CD4-positive, alpha-beta T cell treated with Interleukin-15 for 1 hour (primary cell): ENCODE measurements at places on chromosomes 1 and 21.

DNA sequence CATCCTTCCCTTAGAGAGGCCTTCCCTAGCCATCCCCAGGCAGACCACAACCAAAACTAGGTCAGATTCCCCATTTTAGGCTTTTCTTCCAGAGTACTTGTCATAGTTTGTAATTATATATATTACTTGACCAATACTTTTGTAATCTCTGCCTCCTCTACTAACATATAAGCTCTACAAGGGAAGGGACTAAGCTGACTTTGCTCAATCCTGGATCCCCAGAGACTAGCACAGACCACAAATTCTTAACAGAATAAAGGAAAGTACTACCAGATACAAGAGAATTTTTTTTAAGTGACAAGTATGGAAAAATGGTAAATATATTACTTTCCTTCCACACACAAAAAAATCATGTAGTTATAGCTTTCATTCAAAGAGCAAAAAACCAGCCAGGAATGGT lies 2.0 kb downstream of the ZMYM6 start:
- DNase-seq: no peak

- no peak for DNase-seq
Measured at GRCh38 chr21:42849759-42850412, 29.5 kb downstream of the WDR4 start.

DNA sequence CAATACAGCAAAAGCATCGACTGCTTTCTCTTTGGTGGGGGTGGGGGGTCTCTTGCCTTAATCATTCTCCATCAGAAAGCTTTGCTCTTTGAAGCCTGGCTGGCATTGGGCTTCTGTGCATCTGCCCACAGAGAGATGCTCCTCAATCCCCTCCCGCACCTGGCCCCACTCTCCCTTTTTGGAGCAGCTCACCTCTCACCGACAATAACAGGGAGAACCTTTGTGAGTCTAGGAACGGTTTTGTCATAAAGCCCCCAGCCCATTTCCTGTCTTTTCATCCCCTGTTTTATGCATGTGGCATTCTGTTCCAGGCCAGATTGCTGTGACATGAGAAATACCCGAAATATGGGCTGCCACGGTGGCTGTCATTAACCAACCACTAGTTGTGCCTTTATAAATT lies 469.0 kb upstream of the VAMP3 start:
- no peak for DNase-seq

DNA sequence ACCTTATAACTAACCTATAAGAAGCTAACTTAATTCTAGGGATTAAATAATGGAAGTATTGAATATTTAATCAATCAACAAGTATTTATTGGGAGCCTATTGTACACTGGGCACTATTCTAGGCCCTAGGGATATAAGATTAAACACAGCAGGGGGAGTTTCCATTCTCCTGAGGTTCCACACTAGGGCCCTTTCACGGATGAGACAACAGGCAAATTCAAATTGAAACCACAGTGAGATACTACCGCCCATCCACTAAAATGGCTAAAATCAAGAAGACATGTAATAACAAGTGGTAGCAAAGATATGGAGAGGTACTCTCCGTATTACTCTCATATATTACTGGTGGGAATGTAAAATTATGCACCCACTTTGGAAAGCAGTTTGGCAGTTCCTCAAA lies 674.4 kb downstream of the KIF26B start:
- DNase-seq: no peak

DNA sequence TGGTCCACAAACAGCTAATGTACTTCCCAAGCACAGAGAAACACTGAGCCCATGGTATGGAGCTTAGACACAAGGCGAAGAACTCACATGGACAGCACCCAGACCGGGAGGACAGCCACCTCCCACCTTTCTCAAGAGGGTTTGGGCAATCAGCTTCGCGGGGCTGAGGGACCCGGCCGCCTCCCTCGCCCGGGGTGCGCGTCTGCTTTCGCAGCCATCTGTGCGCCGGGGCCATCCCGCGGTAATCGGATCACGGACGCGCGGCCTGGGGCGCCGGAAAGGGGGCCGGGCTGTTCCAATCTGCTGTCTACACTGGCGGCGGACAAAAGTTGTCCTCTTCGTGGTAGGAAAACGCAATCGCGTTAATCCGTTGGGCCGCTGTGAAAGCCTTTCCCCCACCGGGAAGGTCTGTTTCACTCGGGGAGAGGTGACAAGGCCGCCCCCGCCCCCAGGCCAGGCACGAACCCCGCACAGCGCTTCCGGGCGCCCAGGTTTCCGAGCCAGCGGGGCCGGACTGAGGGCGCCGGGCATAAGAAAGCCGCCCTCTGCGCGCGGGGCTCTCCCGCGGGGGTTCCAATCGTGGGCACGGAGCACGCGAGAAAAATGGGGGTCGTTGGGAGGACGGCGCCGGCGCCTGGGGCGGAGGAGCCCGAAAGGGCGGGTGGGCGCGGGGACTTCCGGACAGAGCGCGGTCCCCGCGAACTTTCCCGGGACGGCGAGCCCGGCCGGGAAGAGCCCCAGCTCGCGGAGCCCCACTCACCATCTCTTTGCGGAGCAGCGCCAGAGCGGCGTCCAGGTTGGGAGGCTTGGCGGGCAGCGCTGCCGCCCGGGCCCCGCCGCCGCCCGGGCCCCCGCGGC lies 664 bp downstream of the FAM89A start:
- DNase-seq: no peak

DNA sequence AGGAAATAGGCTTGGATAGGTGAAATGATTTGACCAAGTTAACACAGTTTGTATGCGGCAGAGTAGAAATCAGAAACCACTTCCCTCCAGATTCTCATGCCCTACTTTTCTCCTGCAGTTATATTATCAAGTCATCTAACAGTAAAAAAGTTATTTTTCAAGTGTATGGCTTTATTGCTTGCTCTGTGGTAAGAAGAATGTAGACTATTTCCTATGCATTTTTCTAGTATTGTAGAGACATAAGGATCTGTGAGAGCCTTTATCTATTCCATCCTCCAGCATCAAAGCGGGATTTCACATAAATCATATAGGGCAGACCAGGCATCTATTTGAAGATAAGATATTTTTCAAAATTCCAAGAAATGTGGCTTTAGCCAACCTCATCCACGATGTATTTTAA lies 208.5 kb downstream of the TTLL7 start:
- DNase-seq: no peak

DNA sequence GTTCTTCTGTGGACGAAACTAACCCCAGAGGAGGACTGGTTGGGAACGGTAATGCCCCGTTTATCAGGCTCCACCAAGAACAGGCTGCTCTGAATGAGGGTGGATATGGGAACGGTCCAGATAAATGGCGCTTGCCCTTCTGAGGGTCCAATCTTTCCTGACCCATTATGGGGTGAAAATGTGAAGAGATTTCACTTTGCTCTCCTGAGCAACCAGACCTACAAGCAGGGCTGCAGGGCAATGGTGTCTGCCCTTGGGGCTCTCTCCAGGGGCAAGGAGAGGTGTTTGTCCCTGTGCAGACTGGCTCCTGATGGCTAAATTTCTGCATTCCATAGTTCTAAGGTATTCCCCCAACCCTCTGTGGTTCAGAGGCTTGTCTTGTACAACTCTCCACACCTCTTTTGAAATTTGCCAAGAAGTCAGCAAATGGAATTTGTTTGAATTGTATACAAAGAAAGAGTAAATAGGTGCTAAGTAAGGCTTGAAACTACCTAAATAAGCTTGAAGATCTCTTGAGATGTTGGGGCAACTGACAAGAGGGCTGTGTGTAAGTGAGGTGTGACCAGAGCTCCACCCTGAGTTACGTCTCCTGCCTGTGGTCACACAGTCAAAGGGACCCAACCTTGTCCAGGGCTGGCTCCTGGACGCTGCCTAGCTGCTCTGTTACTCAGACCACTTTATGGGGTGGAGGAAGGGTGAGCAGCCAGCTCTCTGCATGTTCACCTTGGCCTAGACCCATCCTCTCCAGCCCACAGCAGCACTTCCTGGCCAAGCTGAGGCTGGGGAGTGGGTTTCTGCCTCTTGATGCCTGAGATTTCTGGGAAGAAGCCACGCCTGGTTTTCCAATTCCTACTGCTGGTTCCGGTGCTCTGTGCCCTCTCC lies 24.8 kb downstream of the SLC2A1 start:
- DNase-seq: no peak

- no peak for DNase-seq
Measured at GRCh38 chr1:8011016-8011415, 15.1 kb downstream of the ERRFI1 start.

DNA sequence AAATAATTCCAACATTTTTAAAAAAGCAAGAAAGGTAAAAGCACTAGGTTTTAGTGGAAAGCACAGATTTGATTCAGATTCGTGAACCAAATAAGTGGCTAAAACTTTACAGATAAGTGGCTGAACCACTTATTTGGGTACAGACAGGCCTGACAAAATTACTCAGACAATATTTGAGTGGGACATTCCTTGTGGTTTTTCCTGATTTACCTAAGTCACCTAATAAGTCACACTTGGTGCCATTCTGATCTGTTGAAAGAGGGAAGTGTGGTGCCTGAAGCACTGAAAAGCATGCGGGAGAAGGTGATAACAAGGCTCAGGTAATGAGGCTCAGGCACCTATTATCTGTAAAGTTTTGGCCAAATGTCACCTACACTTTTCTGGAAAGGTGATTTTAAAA lies 81.6 kb upstream of the CD55 start:
- no peak for DNase-seq

- DNase-seq: no peak
Measured at GRCh38 chr1:195962051-195962450, 646.2 kb downstream of the KCNT2 start.

DNA sequence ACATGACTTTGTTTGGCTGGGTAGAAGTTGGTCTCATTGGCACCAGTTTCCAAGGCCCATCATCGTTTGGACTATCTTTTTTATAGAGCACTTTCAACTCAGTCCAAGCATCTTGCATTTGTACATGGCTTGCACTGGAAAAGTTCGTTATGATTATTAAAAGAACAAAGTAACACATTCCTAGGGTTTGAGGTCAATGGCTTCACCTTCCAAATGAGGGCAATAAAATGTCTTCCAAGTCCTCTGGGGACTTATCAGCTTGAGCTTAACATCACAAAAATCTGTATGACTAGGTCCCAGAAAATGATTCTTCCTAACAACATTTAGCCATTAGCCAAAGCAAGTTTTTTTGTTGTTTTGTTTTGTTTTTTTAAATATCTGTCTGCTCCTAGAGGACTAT lies 610.8 kb downstream of the LMO4 start:
- DNase-seq: no peak

- DNase-seq: no peak
Measured at GRCh38 chr1:27406362-27406680, 13.9 kb downstream of the GPR3 start.

DNA sequence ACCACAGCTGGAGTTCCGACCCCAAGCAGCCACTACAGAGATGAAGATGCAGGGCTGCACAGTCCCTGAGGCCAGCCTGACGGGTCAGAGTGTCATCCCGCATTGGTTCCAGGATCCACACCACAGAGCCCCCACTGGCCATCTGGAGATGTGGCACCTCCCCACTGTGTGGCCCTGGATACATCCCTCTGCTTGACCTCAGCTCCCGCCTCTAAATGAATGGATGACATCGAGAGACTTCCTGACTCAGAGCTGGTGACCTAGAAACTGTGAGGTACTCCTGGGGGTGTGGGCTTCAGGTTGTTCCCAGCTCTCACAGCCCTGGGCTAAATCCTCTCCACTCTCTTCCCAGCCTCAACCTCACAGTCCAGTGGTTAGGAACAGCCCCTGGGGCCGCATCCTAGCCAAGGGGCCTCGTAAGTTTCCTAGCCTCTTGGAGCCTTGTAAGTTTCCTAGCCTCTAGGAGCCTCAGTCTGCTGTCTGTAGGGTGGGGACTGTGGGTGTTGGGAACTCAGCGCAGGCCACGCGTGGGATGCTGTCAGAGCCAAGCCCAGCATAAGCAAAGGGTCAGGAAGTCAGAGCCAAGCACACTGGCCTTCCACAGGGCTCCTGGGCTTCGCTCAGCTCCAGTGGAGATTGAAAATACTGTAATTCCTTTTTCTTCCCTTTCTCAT lies 87.5 kb upstream of the RUNX3 start:
- DNase-seq: no peak

DNA sequence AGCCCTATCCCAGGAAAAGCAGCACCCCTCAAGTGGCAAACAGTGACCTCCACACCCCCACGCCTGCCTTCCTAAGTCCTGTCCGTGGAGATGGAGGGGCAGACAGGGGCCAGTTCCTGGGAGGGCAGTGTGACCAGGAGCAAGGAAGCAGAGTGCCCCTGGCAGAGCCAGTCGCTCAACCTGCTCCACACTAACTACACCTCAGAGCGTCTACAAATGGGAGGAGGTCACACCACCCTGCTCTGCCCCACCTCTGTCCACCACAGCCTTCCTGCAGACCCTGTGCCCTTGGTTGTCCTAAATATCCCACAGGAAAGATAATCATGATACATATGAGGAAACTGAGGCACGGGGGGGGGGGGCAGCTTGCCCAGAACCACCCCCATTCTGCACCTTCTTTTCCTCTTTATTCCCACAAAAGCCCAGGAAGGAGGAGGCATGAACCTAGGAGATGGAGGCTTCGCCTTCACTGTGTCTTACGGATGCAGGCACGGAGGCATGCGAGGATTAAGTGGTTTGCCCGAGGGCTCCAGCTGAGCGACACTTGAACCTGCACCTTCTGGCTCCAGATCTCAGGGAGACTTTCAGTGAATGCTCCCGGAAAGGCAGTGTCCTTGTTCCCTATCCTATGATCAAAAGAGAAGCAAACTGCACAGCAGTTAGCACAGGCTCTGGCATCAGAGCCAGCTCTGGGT lies 42.7 kb upstream of the SELENON start:
- DNase-seq: no peak
